Esophagus muscularis mucosa (tissue), 4 donors: ENCODE measurements at places on chromosomes 12 and 14. TPM values are rescaled to one million over a fixed set of nuclear protein-coding genes. Genes with fewer than 3 reads are reported as not detected.

GRCh38 chr12:76206677-76207072 lies 122.2 kb upstream of the NAP1L1 start:
- H3K4me1 ChIP-seq, result no peaks in the 10 kb centered on the region
- no peak overlapping the region for H3K4me3 ChIP-seq
- H3K27ac ChIP-seq, result no peak overlapping the region
- H3K36me3 ChIP-seq, result no peaks in the 10 kb centered on the region
- DNase-seq, result no peak
- no peaks in the 10 kb centered on the region for H3K27me3 ChIP-seq

GRCh38 chr12:93048656-93049055 lies 119.6 kb upstream of the EEA1 start:
- H3K4me3 ChIP-seq, result no peak overlapping the region
- no peaks in the 10 kb centered on the region for H3K36me3 ChIP-seq

DNA sequence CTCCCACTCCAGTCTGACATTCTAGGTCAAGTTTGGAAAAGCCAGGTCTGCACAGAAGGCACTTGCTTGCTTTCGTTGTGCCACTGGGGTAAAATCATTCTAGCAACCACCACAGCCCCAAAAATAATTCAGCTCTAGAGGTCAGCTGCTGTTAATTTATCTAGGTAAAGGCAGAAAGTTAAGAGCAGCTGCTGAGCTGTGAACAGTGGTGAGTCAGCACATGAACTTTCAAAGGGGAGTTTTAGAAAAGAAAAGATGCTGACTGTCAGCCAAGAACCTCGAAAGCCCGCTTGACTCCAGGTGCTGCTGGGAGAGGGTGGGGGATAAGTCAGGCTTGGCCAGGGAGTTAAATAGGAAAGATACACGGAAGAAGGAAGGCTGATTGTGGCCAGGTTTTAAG lies 12.7 kb downstream of the CCDC197 start:
- H3K27ac ChIP-seq, result no peak overlapping the region
- peaks cover 8% of the 10 kb centered on the region for H3K4me1 ChIP-seq
- no peak for DNase-seq

- no peaks in the 10 kb centered on the region for H3K36me3 ChIP-seq
- no peak overlapping the region for H3K27ac ChIP-seq
- no peaks in the 10 kb centered on the region for H3K27me3 ChIP-seq
- no peak for DNase-seq
Measured at GRCh38 chr12:848882-849527, 96.6 kb downstream of the WNK1 start.

DNA sequence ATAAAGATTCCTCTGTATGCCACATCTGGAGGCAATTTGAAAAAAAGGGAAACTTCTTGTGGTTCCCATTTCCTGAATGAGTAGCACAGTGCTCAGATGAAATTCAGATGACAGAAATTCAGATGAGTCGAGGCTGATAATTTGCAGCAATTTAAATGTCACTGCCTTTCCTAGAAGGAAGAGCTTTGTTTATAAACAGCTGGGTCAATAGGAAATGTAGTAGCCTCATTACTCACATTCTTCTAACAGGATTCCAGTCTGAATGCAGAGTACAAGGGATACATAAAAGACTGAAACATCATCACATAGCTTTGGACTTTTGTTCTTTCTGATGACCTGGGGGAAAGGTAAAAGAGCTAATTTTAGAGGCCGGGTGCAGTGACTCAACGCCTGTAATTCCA lies 11.3 kb upstream of the DACT1 start:
- no peaks in the 10 kb centered on the region for H3K27me3 ChIP-seq
- no peaks in the 10 kb centered on the region for H3K4me1 ChIP-seq
- H3K36me3 ChIP-seq, result no peaks in the 10 kb centered on the region
- no peak overlapping the region for H3K27ac ChIP-seq

- H3K4me3 ChIP-seq, result no peak overlapping the region
- H3K27ac ChIP-seq, result no peak overlapping the region
- peaks cover 46% of the 10 kb centered on the region for H3K36me3 ChIP-seq
- DNase-seq, result no peak
- H3K27me3 ChIP-seq, result no peaks in the 10 kb centered on the region
- H3K4me1 ChIP-seq, result peaks cover 21% of the 10 kb centered on the region
Measured at GRCh38 chr14:91998667-91999570, 40.9 kb downstream of the TRIP11 start.

STON2 gene
- 9.6 TPM for total RNA-seq
